ENCODE measurements at places on chromosomes 16 and 17. TPM values are rescaled to one million over a fixed set of nuclear protein-coding genes. Genes with fewer than 3 reads are reported as not detected.

DNA sequence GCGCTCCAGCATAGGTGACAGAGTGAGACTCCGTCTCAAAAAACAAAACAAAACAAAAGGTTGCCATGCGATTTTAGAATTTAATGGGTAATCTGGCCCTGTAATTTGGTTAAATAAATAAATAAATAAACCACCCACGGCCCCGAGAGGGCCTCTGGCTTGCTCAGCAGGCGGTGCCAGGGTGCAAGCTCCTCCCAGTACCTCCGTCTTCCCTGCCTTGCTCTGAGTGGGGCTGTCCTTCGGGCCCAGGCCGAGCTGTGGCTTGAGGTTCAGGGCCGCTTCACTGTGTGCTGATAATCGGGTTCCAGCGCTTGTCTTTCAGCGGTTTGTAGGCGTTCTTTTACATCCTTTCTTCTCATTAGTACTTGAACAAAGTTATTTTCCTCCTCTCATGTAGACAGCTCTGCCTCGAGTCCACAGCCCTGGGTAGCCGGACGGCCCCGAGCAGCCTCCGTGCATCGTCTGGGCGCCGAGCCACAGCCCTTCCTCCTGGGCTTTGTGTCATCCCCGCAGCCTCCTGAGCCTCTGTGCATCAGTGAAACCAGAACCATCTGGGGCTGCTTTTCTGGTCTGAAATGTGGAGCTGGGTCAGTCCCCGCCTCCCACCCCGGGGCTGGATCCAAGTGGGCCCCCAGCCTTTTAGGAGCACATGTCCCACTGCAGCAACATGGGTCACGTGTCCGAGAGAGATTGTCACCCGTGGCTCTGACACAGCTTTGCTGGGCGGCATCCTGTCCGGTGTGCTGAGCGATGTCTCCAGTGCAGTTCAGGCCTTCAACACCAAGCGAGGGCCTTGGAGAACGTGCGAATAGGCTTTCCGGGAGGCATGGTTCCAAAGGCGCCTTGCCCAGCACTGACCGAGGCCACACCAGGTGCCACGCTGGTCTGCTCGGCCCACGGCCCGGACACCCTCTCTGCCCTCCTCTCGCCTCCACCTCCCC is 157.4 kb upstream of the CHMP6 start:
- no peak for DNase-seq

DNA sequence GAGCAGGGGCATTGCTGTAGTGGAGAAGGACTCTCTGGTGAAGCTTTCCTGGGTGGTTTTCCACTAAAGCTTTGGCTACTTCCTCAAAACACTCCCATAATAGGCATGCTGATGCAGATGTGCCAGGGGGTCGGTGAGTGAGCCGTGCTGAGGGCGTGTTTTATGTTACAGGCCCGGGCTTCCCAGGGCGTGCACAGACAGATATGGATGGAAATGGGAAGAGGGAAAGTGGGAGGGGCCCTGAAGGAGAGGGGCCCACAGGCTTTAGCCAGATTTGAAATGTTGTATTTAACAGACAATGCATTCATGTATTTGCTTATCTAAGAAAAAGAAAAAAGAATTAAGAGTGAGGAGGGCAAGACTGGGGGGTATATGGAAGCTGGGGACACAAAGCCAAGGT is 56.3 kb downstream of the IL21R start:
- no peak for DNase-seq

DNA sequence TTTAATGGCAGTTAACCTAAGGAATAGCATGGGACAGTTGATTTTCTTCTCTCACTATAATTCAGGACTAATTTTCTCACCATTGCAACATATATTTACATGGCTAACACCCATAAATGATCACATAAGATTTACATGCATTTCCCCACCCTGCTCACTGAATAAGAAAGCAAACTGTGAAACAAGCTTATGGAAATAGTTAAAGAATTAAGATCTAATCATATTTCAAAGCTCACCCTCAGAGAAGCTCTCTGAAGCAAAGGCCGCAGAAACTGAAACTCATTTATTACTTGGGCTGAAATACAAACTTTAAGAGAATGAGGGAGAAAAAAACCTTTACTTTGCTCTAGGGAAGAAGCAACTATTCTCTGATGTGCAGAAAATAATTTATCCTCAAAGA is 218.7 kb upstream of the AXIN2 start:
- no peak for DNase-seq

DNA sequence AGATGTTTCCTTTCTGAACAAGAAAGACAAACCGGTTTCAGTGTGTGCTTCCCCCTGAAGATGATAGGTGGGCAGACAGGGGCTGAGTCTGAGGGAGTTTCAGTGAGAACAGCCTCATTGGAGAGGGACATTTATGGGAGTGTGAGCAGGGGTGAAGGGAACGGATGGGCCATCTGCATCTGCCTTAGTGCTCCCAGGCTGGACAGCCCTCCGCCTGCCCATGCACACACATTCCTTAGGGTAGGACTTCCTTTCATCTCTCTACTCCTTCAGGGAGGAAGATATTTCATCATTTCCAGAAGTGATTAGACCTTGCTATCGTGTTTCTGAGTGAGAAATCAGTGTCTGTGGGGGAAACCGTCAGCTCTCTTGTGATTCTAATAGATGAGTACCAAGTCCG is 3.8 kb downstream of the SHISA6 start:
- no peak for DNase-seq

DNA sequence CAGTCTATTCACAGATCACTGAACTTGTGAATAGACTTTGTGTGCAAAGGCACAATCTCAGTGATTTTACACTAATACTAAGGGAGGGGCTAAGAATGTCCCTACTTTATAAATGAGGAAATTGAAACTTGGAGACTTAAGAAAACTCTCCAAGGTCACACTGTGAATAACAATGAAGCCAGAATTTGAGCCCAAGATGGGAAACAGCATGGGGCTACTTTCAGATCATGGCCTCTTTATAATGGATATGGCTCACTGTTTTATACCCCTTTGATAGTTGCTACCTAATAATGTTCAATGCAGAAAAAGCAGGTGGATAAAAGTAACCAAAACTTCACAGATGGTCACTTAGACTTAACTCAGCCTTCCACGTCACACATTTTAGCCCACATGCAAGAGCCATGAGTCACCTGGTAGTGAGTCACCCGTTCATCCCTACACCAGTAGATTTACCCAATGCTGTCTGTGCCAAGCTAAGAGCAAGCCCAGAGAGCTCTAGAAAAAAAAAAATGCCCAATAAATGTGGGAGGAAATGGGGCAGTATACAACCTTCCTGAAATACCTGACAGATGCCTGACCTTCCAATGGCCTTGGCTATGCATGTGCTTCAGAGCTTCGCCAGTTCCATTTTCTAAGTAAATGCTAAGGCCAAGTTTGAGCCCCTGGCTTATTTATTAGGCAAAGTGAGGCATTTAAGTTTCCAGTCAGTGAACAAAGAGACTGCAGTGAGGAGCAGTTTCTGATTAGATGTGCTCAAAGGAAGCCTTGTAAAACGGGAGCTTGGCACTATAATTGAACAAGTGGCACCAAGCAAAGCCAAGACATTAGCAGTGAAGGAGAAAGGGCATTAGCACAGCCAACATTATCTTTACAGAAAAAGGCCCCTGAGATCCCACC is 219.7 kb downstream of the TMEM114 start:
- DNase-seq, result peak; percentile 94

DNA sequence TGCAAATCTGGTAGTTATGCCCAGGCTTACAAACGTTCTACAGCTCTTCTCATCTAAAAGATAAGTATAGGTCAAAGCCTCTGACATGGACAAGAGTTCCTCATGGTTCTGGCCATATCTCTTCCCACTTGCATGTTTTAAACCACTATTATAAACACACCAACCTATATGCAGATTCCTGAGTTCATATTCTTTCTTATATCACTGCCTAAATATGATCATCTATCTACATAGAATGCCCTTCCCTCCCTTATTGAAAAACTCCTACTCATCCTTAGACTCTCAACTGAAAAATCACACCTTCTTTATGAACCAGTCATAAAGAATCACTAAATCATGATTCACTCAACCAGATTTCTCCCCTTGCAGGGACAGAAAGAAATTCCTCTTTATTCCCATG is 128.2 kb downstream of the CEP112 start:
- no peak for DNase-seq

DNA sequence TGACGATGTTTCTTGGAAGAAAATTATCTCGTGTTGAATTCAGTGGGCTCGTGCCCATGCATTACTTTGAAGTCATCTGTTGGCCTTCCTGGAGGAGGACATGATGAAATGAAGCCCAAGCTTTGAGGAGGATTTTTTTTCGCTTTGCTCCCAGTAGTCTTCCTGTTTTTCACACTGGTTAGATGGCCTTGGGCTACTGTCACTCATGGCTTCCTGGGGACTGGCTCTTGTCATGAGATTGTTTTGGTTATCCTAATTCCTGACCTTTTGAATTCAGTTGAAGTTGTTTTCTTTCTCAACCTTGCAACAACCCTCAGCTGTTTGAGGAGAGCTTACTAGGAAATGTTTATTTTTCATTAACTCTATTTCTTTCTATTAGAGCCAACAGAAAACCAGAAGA is 430.7 kb downstream of the HS3ST3B1 start:
- DNase-seq, result no peak

- no peak for DNase-seq
Observed at GRCh38 chr17:61411261-61412142, 11.9 kb downstream of the TBX2 start.

DNA sequence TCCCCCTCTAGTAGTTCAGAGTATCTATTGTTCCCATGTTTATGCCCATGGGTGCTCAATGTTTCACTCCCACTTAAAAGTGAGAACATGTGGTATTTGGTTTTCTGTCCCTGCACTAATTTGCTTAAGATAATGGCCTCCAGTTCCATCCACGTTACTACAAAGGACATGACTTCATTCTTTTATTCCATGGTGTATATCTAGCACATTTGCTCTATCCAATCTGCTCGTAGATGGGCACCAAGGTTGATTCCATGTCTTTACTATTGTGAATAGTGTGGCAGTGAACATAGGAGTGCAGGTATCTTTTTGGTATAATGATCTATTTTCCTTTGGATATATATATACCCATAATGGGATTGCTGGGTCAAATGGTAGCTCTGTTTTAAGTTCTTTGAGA is 169.2 kb upstream of the TBX2 start:
- no peak for DNase-seq

DNA sequence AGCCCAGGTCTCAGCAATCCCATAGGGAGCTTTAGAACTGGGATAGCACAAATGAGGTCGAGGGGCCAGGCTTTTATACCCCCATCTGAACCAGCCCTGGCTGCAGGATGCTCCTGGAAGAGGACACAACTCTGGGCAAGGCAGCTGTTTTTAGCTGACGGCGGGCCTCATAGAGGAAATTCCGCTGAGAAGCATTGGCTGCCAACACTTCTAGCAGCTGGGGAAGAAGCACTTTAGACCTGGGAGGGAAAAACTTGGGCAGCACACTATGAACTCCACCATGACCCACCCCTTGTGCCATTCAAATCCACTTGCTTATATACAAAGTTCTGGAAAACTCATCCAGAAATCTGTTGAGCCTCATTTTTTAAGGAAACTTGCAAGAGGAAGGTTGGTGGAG is 5.0 kb downstream of the CCL11 start:
- no peak for DNase-seq

DNA sequence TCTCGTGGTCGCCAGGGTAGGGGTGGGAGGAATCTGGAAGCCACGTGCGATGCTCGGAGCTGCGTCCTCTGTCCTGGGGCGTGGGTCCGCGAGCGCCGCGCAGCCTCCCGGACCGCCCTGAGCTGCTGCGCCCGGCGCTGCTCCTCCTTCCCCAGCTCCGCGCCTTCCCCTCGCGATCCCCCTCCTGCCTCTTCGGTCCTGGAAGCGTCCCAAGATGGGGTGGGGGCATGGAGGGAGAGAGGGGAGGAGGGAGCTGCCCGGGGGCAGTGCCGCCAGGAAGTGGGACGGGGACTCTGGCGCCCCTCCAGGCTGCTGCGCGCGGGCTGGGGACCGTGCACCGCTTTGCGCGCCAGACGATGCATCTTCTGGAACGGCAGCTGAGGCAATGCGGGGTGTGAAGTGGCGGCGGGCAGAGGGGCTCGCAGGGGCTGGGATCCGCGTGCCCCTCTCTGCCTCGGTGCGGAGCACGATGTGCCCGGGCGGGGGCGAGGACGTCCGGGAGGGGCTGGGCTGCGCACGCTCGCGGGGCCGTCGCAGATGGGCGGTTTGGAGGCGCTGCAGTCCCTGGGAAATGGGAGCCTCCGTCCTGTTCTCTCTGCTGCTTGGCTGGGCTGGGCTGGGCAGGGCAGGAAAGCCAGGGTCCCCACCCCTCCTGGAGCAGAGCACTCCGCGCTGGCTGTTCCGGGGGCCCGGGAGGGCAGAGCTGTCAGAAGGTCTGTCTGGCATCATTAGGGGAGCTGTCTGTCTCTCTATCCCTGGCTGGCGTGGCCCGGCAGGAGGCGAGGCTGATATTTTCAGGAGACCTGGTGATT is 388.0 kb downstream of the SEC14L1 start:
- no peak for DNase-seq

DNA sequence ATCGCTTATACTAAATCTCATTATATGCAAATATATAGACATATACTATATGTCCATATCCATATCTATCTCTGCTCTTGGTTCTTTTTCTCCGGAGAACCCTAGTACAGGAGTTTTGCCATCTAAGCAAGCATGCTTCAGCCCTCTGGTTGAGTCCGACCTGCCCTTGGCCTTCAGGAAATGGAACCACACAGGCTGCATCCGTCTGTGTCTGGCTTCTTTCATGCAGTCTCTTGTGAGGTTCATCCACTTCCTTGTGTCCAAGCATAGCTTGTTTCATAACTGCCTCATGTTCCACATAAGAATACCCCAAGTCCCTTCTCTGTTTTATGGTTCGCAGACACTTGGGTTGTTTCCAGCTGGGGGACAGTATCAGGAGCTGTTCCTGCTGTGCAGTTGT is 16.8 kb downstream of the SNX20 start:
- DNase-seq, result no peak

DNA sequence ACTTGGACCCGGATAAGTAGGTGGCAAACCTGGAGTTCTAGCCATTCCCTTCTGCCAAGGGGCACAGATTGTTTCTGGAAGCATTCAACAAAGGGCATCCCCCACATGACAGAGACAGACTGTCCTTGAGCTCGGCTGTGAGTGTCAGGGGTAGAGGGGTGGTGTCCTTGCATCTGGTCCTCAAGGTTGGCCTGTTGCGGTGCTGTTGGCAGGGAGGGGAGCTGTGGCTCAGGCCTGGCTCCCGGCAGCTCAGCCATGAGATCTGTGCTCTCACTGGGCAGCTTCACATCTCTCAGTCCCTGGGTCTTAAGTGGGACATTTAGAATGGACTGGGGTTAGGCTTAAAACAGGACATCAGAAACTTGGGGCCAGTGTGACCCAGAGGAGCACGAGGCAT is 20.4 kb downstream of the CCDC182 start:
- DNase-seq, result no peak

Gene CCL3
- total RNA-seq, result not detected

Gene ST6GALNAC2
- not detected for total RNA-seq

Gene PRAC2
- not detected for total RNA-seq

Gene HOXB13
- 0.13 TPM for total RNA-seq

Gene FSCN2
- total RNA-seq, result 0.40 TPM

Gene GCGR
- total RNA-seq, result not detected

Gene E4F1
- total RNA-seq, result 41.2 TPM

Gene NATD1
- total RNA-seq, result 0.88 TPM

Gene HOXB4
- total RNA-seq, result 4.3 TPM

Data from HT1080 (cell line).